M059J (cell line): ENCODE measurements at places on chromosomes 3 and 15.

DNA sequence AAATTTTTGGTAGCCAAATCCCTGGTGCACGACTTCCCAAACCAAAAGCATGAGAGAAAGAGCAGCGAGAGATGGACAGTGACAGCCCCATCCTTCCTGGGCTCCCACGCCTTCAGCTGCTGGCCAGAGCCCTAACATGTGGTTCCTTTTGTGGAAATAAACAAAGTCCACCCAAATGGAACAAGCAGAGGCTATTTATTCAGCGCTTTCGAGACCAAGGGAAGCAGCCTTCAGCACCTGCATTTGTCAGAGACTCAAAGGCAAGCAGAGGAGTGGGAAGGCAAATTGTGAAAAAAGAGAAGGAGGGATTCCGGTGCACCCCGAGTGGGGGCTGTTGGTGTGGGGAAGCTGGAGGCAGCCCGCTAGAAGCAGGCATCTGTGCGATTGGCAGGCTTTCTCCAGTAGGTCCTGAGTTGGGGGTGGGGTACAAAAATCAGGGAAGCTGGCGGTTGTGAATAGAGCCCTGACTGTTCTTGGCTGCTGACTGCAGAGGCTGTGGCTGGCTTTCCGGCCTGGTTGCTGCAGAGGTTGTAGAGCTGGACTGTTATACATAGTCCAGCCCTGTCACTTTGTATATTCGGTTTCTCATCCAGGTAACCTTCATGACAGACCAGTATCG lies 427.2 kb downstream of the OCA2 start:
- no peak for DNase-seq

DNA sequence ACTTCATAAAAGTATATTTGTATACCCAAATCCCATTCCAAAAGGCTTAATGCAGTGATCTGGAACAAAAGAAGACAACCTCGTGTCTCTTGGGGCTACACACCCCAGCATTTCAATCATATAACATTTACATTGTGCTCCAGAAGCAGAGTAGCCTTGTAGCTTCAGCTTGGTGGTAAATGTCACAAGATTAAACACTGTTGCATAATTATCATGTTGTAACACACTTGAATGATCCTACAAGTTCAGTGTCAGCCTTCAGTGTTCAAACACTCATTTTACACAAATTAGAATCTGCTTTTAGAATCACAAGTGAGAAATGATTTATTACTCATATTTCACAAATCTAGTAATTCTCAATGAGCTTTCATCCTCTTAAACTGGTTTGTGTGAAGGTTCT lies 122.6 kb downstream of the CNTN3 start:
- no peak for DNase-seq

DNA sequence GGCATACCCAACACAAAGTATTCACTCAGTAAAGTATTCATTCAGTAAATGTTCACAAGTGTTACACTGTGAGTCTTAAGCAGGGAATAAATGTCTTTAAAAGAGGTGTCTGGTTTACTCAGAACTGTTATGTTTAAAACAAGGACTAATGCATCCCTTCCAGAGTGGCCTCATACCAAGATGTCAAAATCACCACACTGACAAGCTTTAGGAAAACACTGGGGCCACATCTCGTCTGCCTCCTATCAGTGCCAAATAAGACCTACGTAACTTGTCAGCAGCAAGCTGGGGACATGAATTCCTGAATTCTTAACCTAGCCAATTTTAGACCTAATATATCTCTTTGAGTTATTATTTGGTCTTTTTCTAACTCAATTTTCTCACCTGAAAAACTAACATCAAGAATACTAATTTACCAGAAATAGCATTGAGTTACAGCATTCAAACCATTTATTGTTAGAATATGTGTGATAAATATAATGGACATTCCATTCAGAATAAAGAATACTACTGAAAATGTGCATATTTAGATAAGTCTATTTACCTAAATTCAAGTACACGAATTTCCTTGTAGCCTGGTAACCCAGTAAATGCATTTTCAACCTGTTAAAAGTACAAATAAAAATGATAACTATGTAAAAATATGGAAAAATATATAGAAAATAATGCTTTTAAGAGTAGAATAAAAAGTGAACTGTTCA lies 51.3 kb downstream of the IMPG2 start:
- no peak for DNase-seq

DNA sequence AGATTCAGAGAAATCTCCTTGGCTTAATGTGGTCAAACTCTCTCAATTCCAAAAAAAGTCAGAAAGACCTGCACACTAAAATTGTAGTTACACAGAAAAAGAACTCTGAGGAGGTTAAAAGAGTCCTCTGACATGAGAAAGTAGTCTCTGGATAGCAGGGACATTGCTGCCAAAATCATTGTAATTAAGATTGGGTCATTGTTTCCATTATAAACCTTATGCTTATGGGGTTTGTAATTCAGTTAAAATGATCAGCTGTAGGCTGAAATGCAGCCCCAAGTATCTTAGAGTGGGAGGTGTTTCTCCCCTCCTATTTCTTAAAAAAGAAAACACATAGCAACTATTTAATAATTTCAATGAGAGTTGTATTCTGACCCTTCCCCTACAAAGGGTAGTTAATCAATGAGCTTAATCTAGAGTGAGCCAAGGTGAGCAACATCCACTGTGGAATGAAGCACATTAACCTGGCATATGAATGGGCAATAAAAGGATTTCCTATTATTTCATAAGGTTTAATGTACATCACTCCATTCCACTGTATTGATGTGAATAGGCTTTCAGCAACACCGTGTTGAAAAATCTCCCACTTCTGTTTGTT lies 406.9 kb downstream of the TIGIT start:
- DNase-seq, result no peak
